ENCODE measurements at places on chromosomes 5 and 9.

GRCh38 chr5:110751902-110752762, 13.3 kb downstream of the SLC25A46 start:
- DNase-seq: peak; percentile 57

DNA sequence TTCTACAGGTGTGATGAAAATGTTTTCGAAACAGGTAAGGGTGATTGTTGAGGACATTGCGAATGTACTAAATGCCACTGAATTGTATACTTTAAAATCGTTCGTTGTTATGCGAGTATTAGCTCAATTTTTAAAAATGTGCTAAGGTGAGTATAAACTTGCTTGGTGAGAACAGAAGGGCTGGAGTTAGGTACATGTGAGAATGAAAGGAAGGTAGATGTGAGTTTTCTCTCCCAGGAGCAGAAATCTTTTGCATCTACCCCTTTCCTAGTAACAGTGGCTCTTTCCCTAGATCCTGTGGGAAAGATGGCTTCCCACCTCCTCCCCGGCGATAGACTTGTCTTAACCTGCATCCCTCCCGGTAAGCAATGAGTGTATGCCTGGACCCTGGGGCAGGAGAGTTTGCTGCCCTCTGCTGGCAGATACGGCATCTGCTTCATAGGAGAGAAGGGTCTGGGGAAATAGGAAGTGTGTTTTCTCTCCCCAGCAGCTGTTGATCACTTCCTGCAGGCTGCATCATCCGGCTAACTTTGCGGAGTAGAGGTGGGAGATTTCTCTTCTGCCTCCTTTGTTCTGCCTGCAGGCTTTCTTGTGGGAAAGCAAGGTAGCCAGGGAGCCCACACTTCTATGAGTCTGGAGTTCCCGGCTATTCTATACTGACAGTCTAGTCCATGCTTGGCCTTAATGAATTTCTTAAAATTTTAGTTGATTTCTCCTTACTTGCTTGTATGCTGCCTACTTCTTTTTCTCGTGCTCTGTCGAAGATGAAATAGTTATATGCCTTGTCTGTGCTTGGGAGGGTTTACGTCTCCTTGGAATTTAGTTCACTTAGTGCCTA, 373.3 kb upstream of the SEMA6A start:
- peak; percentile 53 for DNase-seq

DNA sequence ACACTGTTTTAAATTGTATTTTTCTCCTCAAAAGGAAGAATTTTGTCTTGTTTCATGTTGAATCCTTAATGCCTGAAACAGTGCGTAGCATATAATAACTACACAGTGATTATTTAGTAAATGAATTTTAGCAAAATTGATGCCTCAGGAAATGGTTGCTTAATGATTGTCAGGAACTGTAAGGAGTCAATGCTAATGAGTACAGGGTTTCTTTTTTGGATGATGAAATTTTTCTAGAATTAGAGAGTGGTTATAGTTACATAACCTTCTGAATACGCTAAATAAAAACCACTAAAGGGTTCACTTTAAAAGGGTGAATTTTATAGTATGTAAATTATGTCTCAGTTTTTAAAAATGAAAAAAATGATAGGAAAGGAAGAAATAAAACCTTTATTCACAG, 14.9 kb downstream of the FAM151B start:
- DNase-seq: no peak

- DNase-seq: no peak
These were observed 37.6 kb downstream of the ALG2 start for GRCh38 chr9:99184110-99184474.

GRCh38 chr5:39619168-39619818, 194.5 kb upstream of the DAB2 start:
- peak; percentile 27 for DNase-seq

GRCh38 chr5:178380541-178381074, 148.0 kb upstream of the PHYKPL start:
- DNase-seq: no peak

- no peak for DNase-seq
These were observed 141.2 kb upstream of the RETREG1 start for GRCh38 chr5:16757989-16758501.

- no peak for DNase-seq
These were observed 60.5 kb downstream of the BASP1 start for GRCh38 chr5:17277907-17278306.

DNA sequence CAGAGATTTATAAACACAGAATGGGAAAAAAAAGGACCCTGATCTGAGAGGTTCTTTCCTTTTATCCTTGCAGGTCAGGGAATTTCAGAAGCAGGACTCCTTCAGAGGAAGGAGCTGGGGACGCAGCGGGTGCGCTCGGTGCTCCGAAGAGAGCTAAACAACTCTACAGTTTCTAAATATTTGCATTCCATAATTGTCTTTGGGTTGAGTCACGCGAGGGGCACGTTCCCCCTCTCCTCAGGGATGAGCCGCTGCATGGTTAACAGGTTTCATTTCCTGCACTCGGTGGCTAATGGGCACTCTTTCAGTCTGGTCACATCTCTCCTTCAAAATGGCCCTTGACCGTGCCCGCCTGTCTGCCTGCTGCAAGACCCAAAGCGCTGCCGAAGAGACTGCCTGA, 165.0 kb upstream of the HMHB1 start:
- DNase-seq: no peak

GRCh38 chr9:76366275-76366674, 28.0 kb downstream of the RFK start:
- no peak for DNase-seq

- no peak for DNase-seq
These were observed 196.5 kb downstream of the MED10 start for GRCh38 chr5:6181871-6182270.

DNA sequence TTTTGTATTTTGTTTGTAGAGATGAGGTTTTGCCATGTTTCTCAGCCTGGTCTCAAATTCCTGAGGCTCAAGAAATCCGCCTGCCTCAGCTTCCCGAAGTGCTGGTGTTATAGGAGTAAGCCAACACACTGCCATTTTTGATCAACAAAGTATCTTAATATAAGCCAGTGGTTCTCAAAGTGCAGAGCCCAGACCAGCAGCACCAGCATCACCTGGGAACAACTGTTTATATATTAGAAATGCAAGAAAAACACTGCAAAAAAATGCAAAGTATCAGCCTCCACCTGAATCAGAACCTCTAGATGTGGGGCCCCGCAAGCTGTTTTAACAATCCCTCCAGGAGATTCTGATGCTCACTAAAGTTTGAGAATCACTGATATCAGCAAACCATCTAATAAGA, 6.2 kb downstream of the IL17B start:
- no peak for DNase-seq

- DNase-seq: no peak
These were observed 2.7 kb downstream of the SHB start for GRCh38 chr9:38066197-38066913.

- peak; percentile 46 for DNase-seq
These were observed 2.0 kb upstream of the ZNF462 start for GRCh38 chr9:106860721-106861639.

GRCh38 chr5:141484641-141485311, at the start of gene PCDHGC4:
PCDHGC4 (plus strand) TSS chr5:141485030; CDS start chr5:141485174, 144 bp downstream.
- peak; percentile 57 for DNase-seq

- DNase-seq: no peak
These were observed 69.7 kb downstream of the CFAP77 start for GRCh38 chr9:132479733-132480132.

- no peak for DNase-seq
These were observed 473.9 kb upstream of the COX7C start for GRCh38 chr5:86143837-86144236.

DNA sequence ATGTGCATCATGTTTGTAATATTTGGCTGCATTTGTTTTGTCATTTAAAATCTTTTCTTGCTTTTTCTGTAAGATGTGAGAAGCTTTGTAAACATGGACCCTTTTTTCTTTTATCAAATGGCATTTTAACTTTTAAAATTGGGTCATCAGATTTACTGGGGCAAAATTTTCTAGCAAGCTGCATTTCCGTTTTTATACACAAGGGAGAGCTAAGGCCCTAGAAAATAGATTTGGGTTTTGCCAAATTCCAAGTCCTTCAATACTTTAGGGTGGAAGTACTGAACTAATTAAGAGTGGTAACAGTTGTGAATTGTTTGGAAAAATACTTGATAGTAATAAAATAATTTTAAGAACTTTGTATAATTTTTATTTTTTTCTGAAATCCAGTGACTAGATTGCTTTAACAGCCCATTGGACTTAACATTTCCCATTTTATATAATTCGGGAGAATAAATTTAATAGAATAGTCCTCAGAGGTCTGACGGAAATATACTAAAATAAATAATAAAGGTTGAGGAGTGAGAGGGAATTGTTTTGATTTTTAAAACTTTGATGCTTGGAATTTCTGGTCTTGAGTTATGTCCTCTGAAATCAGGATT, 117.4 kb downstream of the SMARCA2 start:
- DNase-seq: peak; percentile 72

DNA sequence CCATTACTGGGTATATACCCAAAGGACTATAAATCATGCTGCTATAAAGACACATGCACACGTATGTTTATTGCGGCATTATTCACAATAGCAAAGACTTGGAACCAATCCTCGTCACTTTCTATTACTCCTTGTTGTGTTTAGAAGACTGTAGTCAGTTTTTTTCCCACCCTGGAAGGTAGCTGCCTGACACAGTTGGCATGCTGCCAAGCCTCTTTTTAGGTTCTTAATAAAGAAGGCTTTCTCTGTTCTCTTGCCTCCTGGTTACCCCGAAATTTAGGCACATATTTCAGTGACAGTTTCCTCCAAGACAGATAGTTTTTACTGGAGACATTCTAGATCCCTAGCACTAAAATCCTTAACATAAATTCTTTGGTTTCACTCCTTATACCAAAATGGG, 205.4 kb upstream of the PCSK5 start:
- no peak for DNase-seq

DNA sequence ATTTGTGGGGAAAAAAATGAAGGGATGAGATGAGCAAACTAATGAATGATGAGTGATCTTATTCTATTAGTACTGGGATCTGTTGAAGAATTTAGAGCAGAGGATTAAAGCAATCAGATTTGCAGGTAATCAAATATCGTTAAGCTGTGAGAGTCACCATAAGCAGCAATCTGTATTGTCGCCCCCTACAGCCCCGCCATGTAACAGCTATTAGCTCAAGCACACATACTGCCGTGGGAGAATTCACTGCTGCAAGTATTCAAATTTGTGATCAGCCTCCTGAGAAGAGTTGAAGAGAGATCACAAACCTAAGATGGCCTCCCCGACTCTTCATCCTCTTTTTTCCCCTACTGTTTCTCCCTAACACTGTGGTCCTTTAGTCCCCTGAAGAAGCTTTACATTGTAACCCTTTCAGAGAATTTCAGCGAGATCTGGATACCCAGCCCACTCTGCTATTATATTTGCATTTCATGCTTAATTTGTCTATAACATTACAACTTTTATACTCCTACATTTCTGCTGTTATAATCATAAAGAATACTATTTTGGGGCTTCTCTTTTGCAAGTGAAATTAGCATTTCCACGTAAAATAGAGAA, 28.5 kb upstream of the PHF24 start:
- peak; percentile 46 for DNase-seq

DNA sequence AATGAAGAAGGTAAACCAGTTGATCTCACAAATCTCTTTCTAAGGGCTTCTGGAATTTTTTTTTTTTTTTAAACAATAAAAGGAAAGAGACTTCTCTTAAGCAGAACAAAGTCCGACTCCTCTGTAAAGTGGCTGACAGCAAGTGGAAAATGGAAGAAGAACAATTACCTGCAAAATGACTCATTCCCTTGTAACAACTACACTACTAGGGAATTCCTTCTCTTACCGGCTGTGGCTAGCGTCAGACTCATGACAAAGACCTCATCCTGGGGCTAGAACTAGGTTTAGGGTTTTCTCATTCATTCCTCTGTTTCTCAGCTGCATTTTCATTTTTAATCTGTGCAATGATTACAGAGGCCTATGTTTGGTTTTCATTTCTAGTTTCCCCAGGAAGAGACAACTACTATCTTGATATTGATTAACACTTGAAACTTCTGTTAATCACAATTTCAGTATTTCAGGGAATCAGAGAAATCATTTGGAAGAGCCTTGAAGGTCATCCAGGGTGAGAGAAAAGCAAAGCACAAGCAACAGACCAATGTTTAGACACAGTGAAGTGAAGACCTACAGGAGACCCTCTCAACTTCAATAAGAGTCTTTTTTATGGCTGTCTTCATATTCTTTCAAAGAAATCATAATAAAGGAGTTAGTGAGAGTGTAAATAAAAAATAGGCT, 437.9 kb downstream of the RAB3C start:
- peak; percentile 57 for DNase-seq

- DNase-seq: peak; percentile 82
These were observed 1.4 kb upstream of the IPPK start for GRCh38 chr9:92671323-92671722.

Data from choroid plexus epithelial cell (primary cell).